ENCODE measurements at places on chromosomes 1 and 21. TPM values are rescaled to one million over a fixed set of nuclear protein-coding genes. Genes with fewer than 3 reads are reported as not detected.

GRCh38 chr1:205301205-205301821 is 20.2 kb downstream of the NUAK2 start:
- H3K4me3 ChIP-seq = no peak overlapping the region
- no peaks in the 10 kb centered on the region for H3K27me3 ChIP-seq
- no peaks in the 10 kb centered on the region for H3K36me3 ChIP-seq
- peaks cover 7% of the 10 kb centered on the region for H3K4me1 ChIP-seq
- no peak for DNase-seq

- H3K4me1 ChIP-seq = peaks cover 65% of the 10 kb centered on the region
- no peaks in the 10 kb centered on the region for H3K27me3 ChIP-seq
- no peak for DNase-seq
These were observed 77.0 kb downstream of the MORN1 start for GRCh38 chr1:2314273-2314802.

GRCh38 chr1:173453982-173454381 is 23.2 kb upstream of the PRDX6 start:
- H3K27ac ChIP-seq = no peak overlapping the region
- H3K4me3 ChIP-seq = no peak overlapping the region
- no peak for DNase-seq
- no peaks in the 10 kb centered on the region for H3K27me3 ChIP-seq
- no peaks in the 10 kb centered on the region for H3K4me1 ChIP-seq
- no peaks in the 10 kb centered on the region for H3K36me3 ChIP-seq

- no peaks in the 10 kb centered on the region for H3K36me3 ChIP-seq
- H3K4me3 ChIP-seq = no peak overlapping the region
- DNase-seq = no peak
- H3K27me3 ChIP-seq = no peaks in the 10 kb centered on the region
- H3K27ac ChIP-seq = no peak overlapping the region
- no peaks in the 10 kb centered on the region for H3K4me1 ChIP-seq
These were observed 20.7 kb upstream of the ZNF326 start for GRCh38 chr1:89974256-89974655.

- no peak for DNase-seq
- H3K4me1 ChIP-seq = no peaks in the 10 kb centered on the region
- H3K27me3 ChIP-seq = no peaks in the 10 kb centered on the region
- H3K27ac ChIP-seq = no peak overlapping the region
- H3K4me3 ChIP-seq = no peak overlapping the region
These were observed 111.1 kb upstream of the ZP4 start for GRCh38 chr1:238001818-238002217.

GRCh38 chr1:114341856-114342255 is 169.1 kb downstream of the TRIM33 start:
- H3K36me3 ChIP-seq = no peaks in the 10 kb centered on the region
- no peak overlapping the region for H3K27ac ChIP-seq
- H3K4me1 ChIP-seq = peaks cover 4% of the 10 kb centered on the region
- H3K27me3 ChIP-seq = no peaks in the 10 kb centered on the region

DNA sequence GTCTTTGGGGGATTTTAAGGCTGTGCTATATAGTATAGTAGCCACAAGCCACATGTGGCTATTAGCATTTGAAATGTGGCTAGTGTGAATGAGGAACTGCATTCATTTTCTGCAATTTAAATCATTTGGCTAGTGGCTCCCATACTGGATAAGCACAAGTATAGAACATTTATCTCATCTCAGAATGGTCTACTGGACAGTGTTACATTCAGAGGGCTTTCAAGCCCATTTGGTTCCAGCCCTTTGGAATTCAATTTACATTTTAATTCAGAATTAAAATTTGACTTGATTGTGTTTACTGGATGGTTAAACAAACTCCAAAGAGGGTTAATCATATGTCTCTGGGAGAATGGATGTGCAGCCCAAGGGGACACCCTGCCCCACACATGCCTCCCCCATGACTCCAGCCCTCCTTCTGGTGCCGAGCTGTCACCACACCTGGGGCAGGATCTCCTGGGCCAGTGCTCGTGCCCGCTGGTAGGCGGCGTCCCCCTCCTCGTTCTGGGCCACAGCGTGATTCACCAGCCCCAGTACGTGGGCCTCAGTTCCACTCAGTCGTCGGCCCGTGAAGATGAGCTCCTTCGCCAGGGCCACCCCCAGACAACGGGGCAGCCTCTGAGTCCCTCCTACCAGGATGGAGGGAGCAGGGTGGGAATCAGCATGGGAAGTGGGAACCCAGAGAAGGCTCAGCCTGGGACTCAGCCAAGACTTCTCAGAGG is 17.2 kb downstream of the ECHDC2 start:
- no peaks in the 10 kb centered on the region for H3K4me1 ChIP-seq
- no peak for DNase-seq
- no peak overlapping the region for H3K4me3 ChIP-seq
- no peak overlapping the region for H3K27ac ChIP-seq
- no peaks in the 10 kb centered on the region for H3K36me3 ChIP-seq

GRCh38 chr1:113375878-113376277 is 14.4 kb upstream of the MAGI3 start:
- no peaks in the 10 kb centered on the region for H3K27me3 ChIP-seq
- DNase-seq = no peak
- no peak overlapping the region for H3K27ac ChIP-seq
- H3K36me3 ChIP-seq = no peaks in the 10 kb centered on the region

DNA sequence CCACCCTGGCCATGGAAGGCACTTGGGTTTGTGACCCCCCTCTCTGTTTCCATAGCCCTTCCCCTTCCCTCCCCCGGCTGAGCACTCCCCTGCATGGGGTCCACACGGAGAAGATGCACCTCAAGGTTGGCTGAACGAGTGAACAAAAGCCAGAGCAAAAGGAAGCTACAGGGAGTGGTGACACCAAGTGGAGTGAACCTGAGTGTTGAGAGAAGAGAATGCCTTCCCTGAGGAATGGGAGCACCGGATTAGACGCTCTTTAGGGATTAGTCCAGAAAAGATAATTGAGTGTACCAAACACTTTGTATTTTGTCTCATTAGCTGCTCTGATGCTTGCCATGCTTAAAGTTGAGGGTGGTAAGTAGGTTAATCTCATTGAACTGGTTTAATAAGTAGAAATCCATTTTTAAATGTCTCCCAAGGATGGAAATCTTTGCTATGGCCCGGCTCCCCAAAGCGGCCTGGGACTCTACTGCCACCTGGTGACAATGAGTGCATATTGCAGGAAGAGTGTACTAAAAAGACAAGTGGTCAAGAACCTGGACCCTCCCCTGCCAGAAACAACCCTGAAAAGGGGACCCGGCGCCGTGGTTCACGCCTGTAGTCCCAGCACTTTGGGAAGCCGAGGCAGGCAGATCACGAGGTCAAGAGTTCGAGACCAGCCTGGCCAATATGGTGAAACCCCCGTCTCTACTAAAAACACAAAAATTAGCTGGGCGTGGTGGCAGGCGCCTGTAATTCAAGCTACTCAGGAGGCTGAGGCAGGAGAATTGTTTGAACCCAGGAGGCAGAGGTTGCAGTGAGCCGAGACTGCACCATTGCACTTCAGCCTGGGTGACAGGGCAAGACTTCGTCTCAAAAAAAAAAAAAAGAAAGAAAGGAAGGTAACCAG is 150.6 kb upstream of the ZC3H12A start:
- no peak overlapping the region for H3K4me3 ChIP-seq
- H3K27me3 ChIP-seq = no peaks in the 10 kb centered on the region
- no peak for DNase-seq
- H3K4me1 ChIP-seq = no peaks in the 10 kb centered on the region
- H3K36me3 ChIP-seq = no peaks in the 10 kb centered on the region

DNA sequence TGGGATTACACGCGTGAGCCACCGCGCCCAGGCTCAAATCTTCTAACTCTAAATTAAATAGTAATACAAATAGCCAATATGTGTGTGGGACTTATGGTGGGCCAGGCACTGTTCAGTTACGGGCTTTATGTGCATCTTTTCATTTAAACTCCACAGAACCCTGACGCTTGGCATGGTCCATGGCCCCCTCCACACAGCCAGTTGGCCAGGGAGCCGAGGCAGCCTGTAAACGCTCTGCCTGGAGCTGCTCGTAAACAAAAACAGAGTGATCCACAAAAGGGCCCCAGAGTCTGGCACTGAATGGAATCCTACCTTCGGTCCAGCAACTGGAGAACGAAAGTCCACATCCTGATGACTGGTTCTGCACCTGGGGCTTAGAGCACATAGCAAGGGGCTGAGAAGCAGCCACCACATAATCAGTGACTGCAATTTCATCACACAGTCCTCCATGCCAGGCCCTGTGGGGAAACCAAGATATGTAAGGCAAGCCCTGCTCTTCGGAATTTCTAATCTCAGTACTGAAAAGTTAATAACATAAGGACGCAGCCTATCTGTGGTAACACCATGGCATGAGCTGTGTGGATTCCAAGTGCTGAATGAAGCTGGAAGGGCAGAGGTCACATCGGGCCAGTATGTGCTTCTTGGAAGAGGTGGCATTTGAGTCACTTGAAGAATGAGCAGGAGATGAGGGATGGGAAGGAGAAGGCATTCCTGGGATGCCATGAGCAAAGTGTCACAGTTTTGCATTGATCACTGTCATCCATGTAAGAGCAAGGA is 13.5 kb upstream of the ADAMTSL4 start:
- H3K36me3 ChIP-seq = no peaks in the 10 kb centered on the region
- DNase-seq = no peak
- no peak overlapping the region for H3K27ac ChIP-seq
- H3K4me1 ChIP-seq = peaks cover 46% of the 10 kb centered on the region
- H3K4me3 ChIP-seq = no peak overlapping the region

DNA sequence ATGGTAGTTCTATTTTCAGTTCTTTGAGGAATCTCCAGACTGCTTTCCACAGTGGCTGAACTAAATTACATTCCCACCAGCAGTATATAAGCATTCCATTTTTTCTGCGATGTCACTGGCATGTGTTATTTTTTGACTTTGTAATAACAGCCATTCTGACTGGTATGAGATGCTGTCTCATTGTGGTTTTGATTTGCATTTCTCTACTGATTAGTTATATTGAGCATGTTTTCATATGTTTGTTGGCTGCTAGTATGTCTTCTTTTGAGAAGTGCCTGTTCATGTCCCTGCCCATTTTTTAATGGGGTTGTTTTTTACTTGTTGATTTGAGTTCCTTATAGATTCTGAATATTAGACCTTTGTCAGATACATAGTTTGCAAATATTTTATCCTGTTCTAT is 87.9 kb downstream of the RPS6KC1 start:
- no peaks in the 10 kb centered on the region for H3K4me1 ChIP-seq
- DNase-seq = no peak
- H3K27ac ChIP-seq = no peak overlapping the region
- no peaks in the 10 kb centered on the region for H3K27me3 ChIP-seq

Gene TEX50
- total RNA-seq = not detected

Gene SYT2
- not detected for total RNA-seq

Gene LRRIQ3
- not detected for total RNA-seq

Gene DFFB
- total RNA-seq = 8.8 TPM

Gene CELA3B
- total RNA-seq = not detected
